ENCODE measurements at places on chromosomes 2 and 18.

DNA sequence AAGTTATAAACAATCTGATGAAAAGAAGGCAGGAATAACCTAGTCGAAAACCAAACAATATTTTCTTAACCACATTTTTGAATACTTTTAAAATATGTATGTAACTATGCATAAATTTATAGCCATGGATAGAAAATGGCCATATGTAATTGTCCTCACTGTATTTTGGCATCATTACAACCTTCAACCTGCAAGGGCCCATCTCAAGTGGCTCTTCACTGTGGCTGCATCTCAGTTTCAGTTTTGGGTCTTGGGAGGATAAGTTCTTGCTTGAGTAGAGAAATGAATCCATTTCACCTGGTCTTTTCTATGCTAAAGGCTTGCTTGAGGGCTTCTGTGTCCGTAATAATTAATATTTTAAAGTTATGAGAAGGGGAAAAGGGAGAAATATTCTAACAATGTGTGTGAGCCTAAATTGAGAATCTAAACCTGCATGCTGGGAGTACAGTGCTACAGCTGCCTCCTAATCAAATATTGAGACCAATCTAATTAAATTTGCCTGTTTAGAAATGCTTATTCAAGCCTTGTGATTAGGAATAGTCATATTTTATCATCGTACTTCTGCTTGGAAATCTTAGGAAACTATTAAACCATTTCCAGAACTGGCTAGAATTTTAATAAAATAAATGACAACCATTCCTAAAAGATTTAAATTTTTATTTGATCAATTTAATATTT lies 92.5 kb downstream of the EML4 start:
- DNase-seq = no peak

DNA sequence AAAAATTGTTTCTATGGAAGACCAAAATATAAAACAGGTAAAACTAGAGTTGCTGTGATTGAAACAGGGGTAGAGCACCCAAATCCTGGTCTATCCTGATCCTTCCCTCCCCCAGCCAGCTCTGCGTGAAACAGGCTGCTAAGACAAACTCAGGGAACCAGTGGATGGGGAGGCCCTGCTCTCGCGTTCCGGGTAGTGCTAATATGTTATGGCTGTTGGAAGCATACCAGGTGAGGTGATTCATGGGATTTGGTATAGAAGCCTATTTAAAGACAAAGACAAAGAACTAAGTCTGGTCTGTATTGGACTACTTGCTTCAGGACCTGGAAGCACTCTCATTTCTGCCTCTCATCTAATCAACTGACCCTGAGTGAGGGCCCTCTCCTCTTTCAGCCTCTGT lies 63.0 kb upstream of the CCBE1 start:
- no peak for DNase-seq

DNA sequence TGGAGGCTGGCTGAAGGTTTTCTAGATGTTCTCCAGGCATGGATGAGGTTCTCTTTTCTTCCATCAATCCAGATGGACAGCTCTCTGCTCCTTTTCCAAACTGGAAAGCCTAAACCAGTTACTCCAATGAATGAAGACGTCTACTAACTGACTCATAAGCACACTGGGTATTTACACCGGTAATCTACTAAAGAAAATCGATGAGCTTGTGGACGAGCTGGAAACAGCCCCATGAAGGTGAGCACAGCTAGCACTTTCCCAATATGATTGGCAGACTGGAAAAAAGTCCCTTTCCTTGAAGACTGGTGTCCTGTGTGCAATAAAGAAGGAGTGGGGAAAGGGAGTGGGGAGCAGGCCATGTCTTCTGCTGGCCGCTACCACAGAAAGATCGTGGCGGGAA lies 84.0 kb downstream of the ACTR2 start:
- no peak for DNase-seq

DNA sequence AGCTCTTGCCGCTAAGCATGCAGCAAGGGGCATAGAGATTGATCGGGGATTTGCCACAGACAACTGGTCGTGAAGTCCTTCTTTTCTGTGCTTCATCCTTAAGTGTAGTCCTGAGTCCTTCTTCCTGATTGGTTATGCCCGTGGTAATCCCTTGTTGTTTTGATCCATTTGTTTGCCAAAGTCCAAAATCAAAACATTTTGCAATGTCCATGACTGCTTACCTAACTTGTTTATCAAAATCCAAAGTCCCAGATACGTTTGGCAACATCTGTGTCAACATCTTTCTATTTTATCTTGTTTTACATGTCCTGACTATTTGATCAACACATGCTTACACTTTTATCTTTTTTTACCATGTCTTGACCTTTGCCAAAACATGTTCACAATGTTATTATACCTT lies 229.0 kb upstream of the ZNF804A start:
- DNase-seq = no peak

Data from activated T-helper 9 cell treated with anti-CD3 and anti-CD28 coated beads, Interleukin-2, amount 50 U/mL, for 16 hours (primary cell).